Stimulated activated CD8-positive, alpha-beta memory T cell treated with anti-CD3 and anti-CD28 coated beads, Interleukin-15, amount 100 ng/mL, for 24 hours (primary cell): ENCODE measurements at places on chromosomes 2 and 18.

GRCh38 chr18:36186461-36187192 is 670 bp upstream of the MOCOS start:
- DNase-seq, result no peak

DNA sequence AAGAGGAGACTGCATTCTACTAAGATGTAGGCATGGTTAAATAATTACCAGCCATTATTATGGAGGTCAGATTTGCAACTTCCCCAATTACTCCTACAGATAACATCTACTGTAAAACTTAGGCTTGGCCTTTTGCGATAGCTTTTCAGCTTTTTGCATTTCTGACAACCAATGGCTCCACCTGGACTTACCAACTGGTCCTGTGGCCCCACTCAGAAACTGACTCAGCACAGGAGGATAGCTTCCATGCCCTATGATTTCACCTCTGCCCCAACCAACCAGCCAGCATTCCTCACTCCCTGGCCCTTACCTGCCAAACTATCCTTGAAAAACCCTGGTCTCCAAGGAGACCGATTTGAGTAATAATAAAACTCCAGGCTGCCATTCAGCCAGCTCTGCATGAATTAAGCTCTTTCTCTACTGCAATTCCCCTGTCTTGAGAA is 28.2 kb downstream of the TUBB6 start:
- no peak for DNase-seq

DNA sequence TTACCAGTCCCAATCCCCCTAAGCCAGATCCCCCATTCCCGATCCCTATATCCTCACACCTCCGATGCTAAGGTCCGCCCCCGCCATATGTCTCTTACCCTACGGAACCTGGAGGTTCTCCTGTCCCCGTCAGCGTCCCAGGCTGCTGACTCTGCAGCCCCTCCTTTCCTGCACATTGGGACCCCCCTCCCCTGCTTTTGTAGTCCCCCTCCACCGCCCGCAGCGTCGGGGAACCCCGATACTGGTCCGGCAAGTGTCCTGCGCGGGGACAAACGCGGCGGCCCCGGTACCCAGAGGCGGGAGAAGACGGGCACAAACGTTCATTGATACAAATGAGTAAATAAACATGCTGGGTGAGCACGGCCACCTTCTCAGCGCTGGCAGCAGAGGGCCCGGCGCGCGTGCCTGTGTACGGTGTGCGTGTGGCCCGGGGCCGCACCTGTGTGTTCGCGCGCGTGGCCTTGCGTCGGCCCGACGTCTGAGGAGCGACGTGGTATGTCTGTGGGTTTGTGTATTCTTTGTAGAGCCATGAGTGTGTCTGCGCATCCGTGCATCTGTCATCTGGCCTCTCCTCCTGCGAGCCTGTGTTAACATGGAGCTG is 2.0 kb upstream of the CYP26B1 start:
- no peak for DNase-seq

GRCh38 chr2:222303828-222304736 is 5.3 kb upstream of the PAX3 start:
- no peak for DNase-seq

DNA sequence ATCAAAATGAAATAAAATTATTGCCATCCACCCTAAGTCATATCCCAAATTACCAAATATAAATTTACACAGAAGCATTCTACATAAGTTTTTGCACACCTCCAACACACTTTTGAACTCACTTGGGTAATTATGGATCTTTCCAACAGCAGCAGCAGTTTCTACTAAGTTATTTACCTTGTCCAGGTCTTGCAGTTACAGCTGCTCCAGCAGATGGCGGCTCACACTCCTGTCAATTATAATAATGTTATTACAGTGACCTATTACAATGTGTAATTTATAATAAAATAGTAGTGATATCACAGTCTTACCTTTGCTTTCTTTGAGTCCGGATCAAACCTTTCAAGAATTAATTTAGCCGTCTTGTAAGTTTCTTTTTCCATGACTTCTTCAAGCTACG is 37.9 kb downstream of the LNPK start:
- DNase-seq, result no peak

DNA sequence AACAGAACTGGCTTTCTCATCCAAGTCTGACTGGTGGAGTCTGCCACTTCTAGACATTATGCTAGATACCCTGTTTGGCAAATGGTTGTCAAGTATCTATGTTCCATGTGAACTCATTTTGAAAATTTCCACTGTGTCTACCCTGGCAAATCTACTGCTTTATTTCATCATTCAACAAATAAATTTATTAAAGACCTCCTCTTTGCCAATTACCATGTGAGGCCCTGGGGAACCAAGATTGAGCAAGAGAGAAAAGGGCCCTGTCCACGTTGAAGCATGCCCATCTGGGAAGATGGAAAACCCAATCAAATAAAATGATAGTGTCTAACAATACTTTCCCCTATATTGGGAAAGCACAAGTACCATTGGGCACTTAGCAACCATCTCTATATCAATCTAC is 582.4 kb downstream of the IRS1 start:
- DNase-seq, result no peak

DNA sequence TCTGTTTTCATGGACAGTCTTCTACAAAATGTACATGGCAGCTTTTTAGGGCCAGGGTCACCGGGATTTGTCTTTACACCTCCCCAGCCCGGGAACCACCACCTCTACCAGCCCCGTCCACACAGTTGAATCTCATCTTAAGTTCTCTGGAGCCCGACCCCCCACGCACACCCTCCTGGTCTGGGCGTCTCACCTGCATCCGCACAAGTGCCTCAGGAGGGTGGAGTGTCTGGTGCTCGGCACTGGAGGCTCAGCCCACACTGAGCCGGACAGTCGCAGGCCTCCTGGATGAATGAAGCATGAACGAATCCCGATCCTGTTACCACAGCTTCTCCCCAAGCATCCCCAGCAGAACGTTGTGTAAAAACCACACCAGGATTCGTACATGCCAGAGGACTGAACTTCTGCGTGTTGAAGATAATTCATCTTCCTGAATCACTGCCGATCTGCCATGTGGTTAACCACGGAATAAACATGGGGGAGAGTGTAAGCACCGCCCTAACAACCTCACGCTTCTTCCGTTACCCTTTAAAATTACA is 162.0 kb downstream of the RTP5 start:
- DNase-seq, result no peak

DNA sequence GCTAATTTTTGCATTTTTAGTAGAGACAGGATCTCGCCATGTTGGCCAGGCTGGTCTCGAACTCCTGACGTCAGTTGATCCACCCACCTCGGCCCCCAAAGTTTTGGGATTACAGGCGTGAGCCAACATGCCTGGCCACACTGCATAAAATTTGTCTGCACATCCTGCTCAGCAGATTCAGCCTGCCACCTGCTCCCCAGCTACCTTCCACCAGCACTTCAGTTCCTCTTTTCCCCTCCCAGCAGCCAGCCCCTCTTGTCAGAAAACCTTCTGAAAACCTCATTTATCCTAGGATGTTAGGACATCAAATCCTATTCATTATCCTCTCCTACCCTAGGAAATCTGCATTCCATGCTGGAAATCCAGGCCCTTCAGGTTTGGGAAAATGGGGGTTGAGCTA is 99.4 kb upstream of the STPG4 start:
- no peak for DNase-seq

DNA sequence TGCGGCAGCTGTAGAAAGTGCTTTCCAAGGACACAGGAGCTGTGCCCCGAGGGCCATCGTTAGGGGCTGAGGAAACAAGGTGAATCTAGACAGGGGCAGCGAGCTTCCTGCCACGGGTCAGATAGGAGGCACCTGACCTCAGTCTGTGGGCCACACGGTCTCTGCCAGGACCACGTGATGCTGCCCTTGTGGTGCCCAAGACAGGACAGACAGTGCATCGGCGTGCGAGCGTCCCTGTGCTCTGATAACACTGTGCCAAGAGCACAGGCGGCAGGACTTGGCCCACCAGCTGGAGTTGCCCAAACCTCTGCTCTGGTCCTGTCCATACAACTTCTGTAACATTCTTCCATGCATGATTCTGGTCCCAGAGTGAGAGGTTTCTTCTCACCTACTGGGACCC is 225.4 kb downstream of the TWIST2 start:
- DNase-seq, result no peak

- DNase-seq, result no peak
Observed at GRCh38 chr2:173351879-173352278, 2.8 kb upstream of the CDCA7 start.
